ENCODE measurements at places on chromosomes 2 and 18. TPM values are rescaled to one million over a fixed set of nuclear protein-coding genes. Genes with fewer than 3 reads are reported as not detected.

Gene SKOR2
- total RNA-seq = not detected

Gene SCYGR4
- not detected for total RNA-seq

Gene LONRF2
- 8.2 TPM for total RNA-seq

Gene TNFAIP6
- 0.51 TPM for total RNA-seq

Gene CAPN14
- total RNA-seq = 0.27 TPM

Gene RTKN
- total RNA-seq = 24.5 TPM

Gene CHRNG
- total RNA-seq = not detected

Gene NCKAP5
- total RNA-seq = 7.1 TPM

Gene AQP12A
- not detected for total RNA-seq

Gene YIPF4
- total RNA-seq = 13.0 TPM

Gene SIGLEC15
- not detected for total RNA-seq

Gene GPAT2
- 0.96 TPM for total RNA-seq

Gene ALK
- total RNA-seq = 0.14 TPM

Gene HNMT
- 43.9 TPM for total RNA-seq

Gene RESP18
- not detected for total RNA-seq

DNA sequence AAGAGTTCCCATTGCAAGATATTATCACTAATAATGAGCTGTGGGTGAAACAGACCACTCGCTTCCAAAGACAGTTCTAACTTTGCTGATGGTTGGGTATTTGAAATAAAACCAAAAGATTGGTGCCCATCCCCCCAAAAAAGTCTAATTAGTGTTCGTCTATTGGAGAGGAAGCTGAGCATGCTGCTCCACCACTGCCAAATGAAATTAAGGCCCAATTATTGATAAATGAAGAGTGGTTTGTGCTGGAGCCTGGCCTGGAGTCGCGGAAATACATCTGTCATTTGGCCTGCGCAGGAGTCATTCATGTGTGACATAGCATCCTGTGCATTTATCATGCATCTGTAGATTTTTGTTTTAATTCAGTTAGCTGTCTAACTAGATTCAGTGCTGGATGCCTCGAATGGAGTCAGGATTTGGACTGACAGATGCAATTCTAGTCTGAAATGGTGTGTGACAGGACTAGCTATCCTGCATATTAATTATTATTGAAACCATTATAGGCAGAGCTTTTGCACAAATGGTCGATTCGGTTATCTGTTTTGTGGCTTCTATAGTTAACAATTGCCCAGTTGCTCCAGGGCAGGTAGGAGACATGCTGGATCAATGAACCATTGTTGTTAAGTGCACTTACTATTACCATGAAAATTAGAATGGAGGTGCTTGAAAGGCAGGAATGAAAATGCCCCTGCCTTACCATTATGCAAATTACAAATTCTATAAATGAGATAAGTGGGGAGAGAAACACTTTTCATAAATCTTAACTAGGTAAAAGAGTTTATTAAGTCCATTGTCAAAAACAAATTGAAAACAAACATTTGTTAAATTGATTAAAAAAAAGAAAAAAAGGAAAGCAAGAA is 450.4 kb upstream of the TCF4 start:
- no peak overlapping the region for H3K27ac ChIP-seq
- no peak for DNase-seq
- H3K4me1 ChIP-seq = no peaks in the 10 kb centered on the region
- H3K36me3 ChIP-seq = no peaks in the 10 kb centered on the region

- H3K36me3 ChIP-seq = no peaks in the 10 kb centered on the region
- H3K4me1 ChIP-seq = peaks cover 8% of the 10 kb centered on the region
- no peak overlapping the region for H3K4me3 ChIP-seq
- DNase-seq = no peak
- no peaks in the 10 kb centered on the region for H3K27me3 ChIP-seq
Measured at GRCh38 chr2:171141320-171141719, 19.4 kb downstream of the TLK1 start.

- no peak overlapping the region for H3K27ac ChIP-seq
- no peaks in the 10 kb centered on the region for H3K36me3 ChIP-seq
- H3K4me1 ChIP-seq = no peaks in the 10 kb centered on the region
- H3K4me3 ChIP-seq = no peak overlapping the region
Measured at GRCh38 chr2:182545420-182546167, 118.8 kb upstream of the PDE1A start.

DNA sequence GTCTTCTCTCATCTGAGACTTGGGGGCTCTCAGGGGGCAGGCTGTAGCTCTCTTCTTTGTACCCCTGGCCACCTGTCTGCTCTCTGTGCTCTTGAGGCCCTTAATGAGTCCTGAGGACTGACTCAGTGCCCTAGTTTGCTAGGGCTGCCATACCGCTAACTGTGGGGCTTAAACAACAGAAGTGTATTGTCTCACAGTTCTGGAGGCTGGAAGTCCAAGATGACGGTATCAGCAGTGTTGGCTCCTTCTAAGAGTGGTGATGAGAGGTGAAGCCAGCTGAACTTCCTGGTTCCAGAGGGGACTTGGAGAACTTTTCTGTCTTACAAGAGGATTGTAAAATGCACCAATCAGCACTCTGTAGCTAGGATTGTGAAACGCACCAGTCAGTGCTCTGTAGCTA is 67.0 kb downstream of the ACOXL start:
- H3K4me1 ChIP-seq = peaks cover 6% of the 10 kb centered on the region
- H3K4me3 ChIP-seq = no peak overlapping the region
- no peaks in the 10 kb centered on the region for H3K36me3 ChIP-seq

- H3K27me3 ChIP-seq = no peaks in the 10 kb centered on the region
- H3K4me3 ChIP-seq = no peak overlapping the region
- H3K27ac ChIP-seq = no peak overlapping the region
Measured at GRCh38 chr18:38807915-38808314, 1242.3 kb upstream of the CELF4 start.

DNA sequence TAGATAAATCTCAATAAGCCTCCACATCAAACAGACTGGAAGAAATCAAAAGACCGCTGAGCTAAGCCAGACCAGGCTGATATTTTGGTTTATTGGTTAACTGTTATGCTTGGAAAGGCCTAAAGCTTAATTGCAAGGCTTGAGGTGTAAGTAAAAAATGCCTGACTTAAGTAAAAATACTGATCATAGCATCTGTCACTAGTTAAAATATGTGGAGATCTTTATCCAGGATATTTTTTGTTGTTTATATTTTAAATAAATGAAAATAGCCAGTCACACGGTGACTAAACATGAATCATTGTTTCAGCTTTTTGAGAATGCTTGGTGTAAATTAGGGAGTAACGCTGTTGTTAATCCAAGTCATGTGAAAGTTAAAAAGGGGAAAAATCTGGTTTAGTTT is 127.9 kb downstream of the THADA start:
- H3K4me3 ChIP-seq = no peak overlapping the region
- H3K27ac ChIP-seq = no peak overlapping the region
- no peak for DNase-seq
- no peaks in the 10 kb centered on the region for H3K27me3 ChIP-seq

DNA sequence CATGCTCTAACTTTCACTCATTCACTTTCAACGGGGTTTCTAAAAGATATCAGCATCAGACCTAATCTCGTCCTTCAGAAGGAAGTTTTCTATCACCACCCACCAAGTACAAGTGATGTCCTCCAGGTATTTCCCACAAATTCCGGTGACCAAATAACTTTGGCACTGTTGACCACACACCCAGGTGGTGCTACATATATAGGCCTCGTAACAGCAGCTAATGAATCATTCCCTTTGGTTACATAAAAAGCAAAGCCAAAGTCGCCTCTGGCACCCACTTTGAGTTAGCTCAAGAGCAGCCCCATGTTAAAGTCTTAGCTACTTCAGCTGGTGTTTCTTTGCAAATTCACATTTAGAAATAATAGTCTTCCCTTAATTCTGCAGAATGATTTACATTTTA is 138.2 kb upstream of the OSR1 start:
- DNase-seq = no peak
- H3K4me1 ChIP-seq = no peaks in the 10 kb centered on the region
- no peaks in the 10 kb centered on the region for H3K36me3 ChIP-seq
- H3K4me3 ChIP-seq = no peak overlapping the region
- H3K27me3 ChIP-seq = no peaks in the 10 kb centered on the region

DNA sequence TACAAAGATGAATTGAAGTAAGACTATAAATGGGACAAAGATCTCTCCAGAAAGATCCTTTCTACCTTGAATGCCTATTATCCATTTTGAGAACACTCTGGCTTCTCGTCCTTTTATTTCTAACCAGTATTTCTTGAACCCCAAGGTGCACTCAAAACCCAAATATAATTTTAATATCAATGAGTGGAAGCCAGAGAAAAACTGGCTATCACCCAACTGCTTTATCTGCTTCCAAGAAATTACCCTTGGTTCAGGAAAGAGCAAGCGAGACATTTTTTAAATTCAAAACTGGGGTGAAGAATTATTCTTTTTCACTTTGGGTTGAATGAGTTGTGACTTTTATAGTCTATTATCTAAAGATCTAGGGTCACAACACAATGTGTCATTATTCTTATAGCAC is 221.3 kb downstream of the PTH2R start:
- no peaks in the 10 kb centered on the region for H3K36me3 ChIP-seq
- no peak overlapping the region for H3K27ac ChIP-seq
- no peak overlapping the region for H3K4me3 ChIP-seq
- H3K27me3 ChIP-seq = no peaks in the 10 kb centered on the region
- H3K4me1 ChIP-seq = no peaks in the 10 kb centered on the region
- no peak for DNase-seq

GRCh38 chr2:110099038-110099425 is 16.6 kb downstream of the MALL start:
- peaks cover 16% of the 10 kb centered on the region for H3K4me1 ChIP-seq
- H3K36me3 ChIP-seq = no peaks in the 10 kb centered on the region
- H3K27me3 ChIP-seq = no peaks in the 10 kb centered on the region
- no peak overlapping the region for H3K27ac ChIP-seq

GRCh38 chr2:127605691-127606263 is 40.2 kb upstream of the GPR17 start:
- no peaks in the 10 kb centered on the region for H3K27me3 ChIP-seq
- DNase-seq = no peak
- no peak overlapping the region for H3K27ac ChIP-seq
- H3K4me3 ChIP-seq = no peak overlapping the region
- no peaks in the 10 kb centered on the region for H3K4me1 ChIP-seq
- H3K36me3 ChIP-seq = no peaks in the 10 kb centered on the region

DNA sequence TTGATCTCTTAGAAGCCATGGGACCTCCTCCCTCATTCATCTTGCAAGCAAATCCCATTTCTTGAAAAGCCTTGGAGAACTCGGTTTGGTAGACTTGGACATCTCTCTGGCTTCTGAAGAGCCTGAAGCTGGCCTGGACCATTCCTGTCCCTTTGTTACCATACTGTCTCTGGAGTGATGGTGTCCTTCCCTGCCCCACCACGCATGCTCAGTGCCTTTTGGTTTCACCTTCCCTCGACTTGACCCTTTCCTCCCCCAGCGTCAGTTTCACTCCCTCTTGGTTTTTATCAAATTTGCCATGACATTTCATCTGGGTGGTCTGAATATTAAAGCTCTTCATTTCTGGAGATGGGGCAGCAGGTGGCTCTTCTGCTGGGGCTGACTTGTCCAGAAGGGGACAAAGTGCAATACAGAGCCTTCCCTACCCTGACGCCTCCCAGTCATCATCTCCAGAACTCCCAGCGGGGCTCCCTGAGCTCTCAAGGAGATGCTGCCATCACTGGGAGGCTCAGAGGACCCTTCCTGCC is 20.0 kb downstream of the FOSL2 start:
- no peak for DNase-seq
- no peaks in the 10 kb centered on the region for H3K27me3 ChIP-seq
- H3K4me1 ChIP-seq = peaks cover 6% of the 10 kb centered on the region

GRCh38 chr2:24762518-24762917 is 30.7 kb downstream of the PTRHD1 start:
- DNase-seq = no peak
- H3K27ac ChIP-seq = no peak overlapping the region
- H3K36me3 ChIP-seq = no peaks in the 10 kb centered on the region
- H3K4me3 ChIP-seq = no peak overlapping the region
- H3K27me3 ChIP-seq = no peaks in the 10 kb centered on the region

DNA sequence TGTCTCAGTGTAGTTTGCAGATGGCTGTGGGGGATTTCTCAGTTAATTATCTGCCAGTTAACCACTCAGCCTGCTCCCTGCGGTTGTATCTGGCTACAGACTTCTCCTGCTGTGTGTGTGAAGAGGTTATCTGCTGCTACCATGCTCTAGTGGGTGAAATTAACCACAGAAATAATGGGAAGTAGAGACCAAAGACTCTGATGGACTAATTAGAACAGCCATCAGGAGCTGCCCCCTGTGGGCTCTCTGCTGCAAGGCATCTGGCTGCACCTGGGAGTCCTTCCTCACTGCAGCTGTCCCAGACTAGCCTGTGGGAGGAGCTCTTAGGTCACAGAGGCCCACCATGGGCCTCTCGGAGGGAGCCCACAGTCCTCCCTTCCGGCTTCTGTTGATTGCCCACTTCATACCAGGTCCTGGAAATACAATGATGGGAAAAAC is 66.6 kb downstream of the CTIF start:
- H3K36me3 ChIP-seq = no peaks in the 10 kb centered on the region
- no peaks in the 10 kb centered on the region for H3K4me1 ChIP-seq
- no peaks in the 10 kb centered on the region for H3K27me3 ChIP-seq
- H3K27ac ChIP-seq = no peak overlapping the region

GRCh38 chr2:137969418-137969765 is 5.1 kb downstream of the HNMT start:
- H3K27me3 ChIP-seq = no peaks in the 10 kb centered on the region
- DNase-seq = no peak
- no peak overlapping the region for H3K27ac ChIP-seq
- H3K4me3 ChIP-seq = no peak overlapping the region
- no peaks in the 10 kb centered on the region for H3K4me1 ChIP-seq

GRCh38 chr2:106161341-106161740 is 32.8 kb downstream of the UXS1 start:
- no peaks in the 10 kb centered on the region for H3K36me3 ChIP-seq
- DNase-seq = no peak
- no peaks in the 10 kb centered on the region for H3K27me3 ChIP-seq
- no peak overlapping the region for H3K4me3 ChIP-seq

GRCh38 chr2:42545023-42545721 is 23.3 kb upstream of the MTA3 start:
- no peaks in the 10 kb centered on the region for H3K27me3 ChIP-seq
- no peak overlapping the region for H3K27ac ChIP-seq
- DNase-seq = no peak
- H3K4me1 ChIP-seq = no peaks in the 10 kb centered on the region

DNA sequence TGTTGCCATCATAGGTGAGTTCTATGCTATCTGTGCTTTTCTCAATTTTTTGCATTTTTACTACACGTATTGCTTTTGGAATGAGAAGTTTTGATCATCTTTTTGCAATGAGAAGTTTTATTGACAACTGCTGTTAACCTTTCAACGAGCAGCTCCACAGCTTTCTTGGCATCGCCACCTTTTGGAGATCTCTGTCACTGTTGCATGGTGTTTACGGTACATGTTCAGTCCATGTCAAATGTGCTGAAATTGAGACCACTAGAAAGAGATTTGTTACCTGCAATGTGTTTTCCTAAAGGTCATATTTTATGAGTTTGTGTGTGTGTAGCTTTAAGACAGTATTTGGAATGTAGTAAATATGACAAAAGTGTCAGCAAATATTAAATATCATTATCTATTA is 120.8 kb downstream of the OSBPL6 start:
- no peaks in the 10 kb centered on the region for H3K36me3 ChIP-seq
- no peak for DNase-seq
- H3K27me3 ChIP-seq = no peaks in the 10 kb centered on the region
- H3K27ac ChIP-seq = no peak overlapping the region
- no peaks in the 10 kb centered on the region for H3K4me1 ChIP-seq
- no peak overlapping the region for H3K4me3 ChIP-seq

GRCh38 chr2:162343492-162343823 is 474 bp upstream of the GCA start:
- no peak overlapping the region for H3K27ac ChIP-seq
- DNase-seq = no peak
- H3K4me1 ChIP-seq = no peaks in the 10 kb centered on the region
- H3K27me3 ChIP-seq = no peaks in the 10 kb centered on the region
- H3K4me3 ChIP-seq = peak overlapping the region; percentile 56

- no peaks in the 10 kb centered on the region for H3K36me3 ChIP-seq
- H3K27ac ChIP-seq = no peak overlapping the region
- no peaks in the 10 kb centered on the region for H3K27me3 ChIP-seq
- no peak overlapping the region for H3K4me3 ChIP-seq
- H3K4me1 ChIP-seq = no peaks in the 10 kb centered on the region
Measured at GRCh38 chr2:158144914-158145625, 43.4 kb downstream of the UPP2 start.
